Caco-2 (cell line): ENCODE measurements at places on chromosomes 5 and 9.
A peak's percentile ranks its signal among the peaks of the same experiment; 100 is the strongest.

DNA sequence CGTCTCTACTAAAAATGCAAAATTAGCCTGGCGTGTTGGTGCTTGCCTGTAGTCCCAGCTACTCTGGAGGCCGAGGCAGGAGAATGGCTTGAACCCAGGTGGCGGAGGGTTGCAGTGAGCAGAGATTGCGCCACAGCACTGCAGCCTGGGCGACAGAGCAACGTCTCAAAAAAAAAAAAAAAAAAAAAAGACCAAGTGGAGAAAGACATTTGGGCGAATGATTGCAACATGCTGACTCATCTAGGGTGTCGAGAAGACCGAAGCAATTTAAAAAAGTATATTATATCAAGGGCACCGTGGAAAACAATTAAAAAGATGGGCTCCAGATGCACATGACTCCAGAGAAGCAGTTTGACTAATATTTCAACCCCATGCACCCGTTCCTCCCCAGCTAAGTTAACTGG lies 9.2 kb downstream of the KLF4 start:
- DNase-seq: no peak

DNA sequence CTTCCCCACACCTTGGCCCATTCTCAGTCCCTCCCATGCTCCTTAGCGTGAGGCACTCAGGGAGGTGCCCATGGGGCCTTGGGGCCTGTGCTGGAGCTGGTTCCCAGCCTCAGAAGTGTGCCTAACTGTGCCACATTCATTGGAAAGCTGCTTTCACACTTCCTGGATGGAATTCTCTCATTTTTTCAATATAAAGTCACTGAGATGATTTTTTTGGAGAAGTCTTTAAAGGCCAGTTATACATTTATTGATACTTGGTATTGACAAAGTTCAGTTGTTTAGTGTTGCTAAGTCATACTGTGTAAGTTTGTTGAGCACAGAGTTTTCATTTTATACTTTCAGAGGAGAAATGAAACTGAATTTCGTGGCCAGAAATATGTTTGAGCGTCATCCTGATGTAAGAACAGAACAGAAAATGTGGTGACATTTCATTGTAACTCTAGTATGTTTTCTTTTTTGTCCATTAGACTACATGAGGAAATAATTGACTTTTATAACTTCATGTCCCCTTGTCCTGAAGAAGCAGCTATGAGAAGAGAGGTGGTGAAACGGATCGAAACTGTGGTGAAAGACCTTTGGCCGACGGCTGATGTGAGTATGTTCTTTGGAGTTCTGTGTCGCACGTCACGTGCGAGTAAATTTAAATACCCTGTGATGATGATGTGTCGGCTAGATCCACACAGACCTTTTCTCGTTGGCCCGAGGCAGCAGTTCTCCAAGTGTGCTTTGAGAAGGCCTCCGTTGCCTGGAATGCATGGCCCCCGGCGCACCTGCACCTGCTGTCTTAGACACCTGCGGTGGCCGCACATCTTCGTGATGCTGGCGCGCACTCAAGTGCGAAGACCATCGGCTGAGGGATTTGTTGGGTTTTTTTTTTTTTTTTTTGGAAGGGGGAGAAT lies 24.1 kb downstream of the TENT4A start:
- no peak for DNase-seq

GRCh38 chr5:143992496-143992895 lies 178.0 kb downstream of the YIPF5 start:
- no peak for DNase-seq

DNA sequence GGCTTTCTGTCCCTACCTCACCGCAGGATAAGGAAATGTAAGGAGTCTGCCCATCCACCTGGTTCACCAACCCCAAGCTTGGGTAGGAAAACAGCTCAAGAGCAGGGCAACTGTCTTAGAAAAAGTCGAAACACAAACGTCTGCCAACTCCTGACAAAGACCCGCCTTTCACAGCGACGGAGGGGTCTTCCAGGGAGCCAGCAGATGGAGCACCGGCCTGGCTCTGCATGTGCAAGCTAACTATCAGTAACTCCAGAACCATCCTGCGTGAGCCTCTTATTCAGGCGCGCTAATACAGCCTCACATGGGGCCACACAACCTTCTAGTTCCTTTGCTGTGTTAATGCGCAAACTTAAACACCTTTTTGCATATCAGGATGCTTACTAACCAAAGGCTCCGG lies 26.9 kb downstream of the CAMSAP1 start:
- DNase-seq: no peak

GRCh38 chr9:34957492-34958410 lies at the start of gene PHF24:
Gene PHF24, plus strand, starts transcription at chr9:34958285. Its CDS starts 13,014 bp downstream, at chr9:34971299.
- DNase-seq: peak; percentile 30

GRCh38 chr9:108673386-108673785 lies 182.4 kb downstream of the ACTL7B start:
- no peak for DNase-seq

GRCh38 chr5:76384189-76384588 lies 18.9 kb upstream of the IQGAP2 start:
- peak; percentile 43 for DNase-seq

DNA sequence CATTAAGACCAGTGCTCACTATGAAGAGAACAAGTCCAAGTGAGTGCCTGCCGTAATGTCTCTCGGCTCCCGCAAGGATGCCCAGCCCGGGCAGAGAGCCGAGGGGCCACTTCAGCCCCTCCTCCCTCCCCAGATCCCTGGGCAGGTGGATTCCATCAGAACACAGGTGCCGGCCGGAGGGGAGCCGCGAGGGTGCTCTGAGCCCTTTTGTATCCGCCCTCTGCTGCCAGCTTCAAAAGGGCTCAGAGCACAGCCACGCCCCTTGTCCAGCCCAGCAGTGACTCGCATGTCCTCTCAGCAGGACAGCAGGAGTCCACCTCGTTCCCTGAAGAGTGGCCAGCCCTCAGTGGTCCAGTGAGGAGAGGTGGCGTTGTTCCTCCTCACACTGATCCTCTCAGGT lies 43.9 kb downstream of the CYFIP2 start:
- no peak for DNase-seq

DNA sequence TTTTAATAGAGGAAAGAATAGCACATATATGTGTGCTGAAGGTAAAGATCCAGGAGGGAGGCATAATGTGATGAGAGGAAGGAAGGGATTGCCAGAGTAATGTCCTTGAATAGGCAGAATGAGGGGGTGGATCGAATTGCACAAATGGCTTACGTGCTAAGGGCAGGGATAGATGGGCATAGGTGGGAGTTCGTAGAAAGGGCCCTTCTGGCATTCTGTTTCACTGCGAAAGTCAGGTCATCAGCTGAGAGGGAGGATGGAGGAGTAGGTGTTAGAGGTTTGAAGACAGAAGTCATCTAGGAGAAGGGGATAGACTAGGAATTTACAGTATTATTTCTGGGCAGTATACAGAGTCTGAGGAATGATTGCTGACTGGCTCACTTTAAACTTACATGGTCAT lies 32.1 kb downstream of the CNOT6 start:
- no peak for DNase-seq

DNA sequence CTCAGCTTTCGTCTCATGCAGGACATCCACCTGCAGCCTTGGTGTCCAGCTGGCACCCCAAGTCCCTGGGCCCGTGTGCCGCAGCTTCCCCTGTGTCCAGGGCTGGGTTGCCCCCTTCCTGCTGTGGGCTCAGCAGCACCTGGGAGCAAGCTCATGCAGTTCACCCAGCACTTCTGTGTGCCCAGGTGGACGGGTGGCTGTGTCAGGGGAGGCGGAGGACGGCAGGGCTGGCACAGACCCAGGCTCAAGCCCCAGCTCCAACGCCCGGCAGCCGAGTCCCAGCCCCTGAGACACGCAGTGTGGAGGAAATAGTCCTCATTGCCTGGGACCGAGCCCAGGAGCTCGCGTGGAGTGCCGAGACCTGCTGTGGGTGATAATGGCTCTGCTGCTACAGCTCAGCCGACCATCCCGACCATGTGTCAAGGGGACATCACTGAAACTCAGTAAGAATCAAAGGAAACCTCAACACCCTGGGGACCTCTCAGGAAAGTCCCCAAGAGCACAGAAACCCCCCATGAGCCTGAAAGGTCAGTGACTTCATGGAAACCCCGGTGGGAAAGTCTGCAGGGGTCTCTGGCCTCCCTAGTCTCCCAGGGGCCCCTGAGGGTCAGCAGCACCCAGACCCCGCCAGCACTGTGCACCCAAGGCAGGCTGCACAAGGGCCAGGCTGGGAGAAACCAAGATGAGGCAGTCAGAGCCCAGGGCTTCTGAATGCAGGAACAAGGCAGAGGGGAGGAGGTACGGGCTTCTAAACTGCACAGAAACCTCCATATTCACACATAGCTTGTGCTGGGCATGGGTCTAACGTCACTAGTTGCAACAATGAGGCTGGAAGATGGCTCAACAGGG lies 38.8 kb downstream of the LPCAT1 start:
- DNase-seq: no peak
